Testis (tissue), 5 donors: ENCODE measurements at places on chromosomes 6 and 20.
A peak's percentile ranks its signal among the peaks of the same experiment; 100 is the strongest.

GRCh38 chr6:155245831-155246230 is 18.0 kb upstream of the CLDN20 start:
- H3K36me3 ChIP-seq = no peaks in the 10 kb centered on the region
- no peak for DNase-seq
- H3K27me3 ChIP-seq = no peaks in the 10 kb centered on the region
- H3K4me3 ChIP-seq = no peak overlapping the region
- no peaks in the 10 kb centered on the region for H3K4me1 ChIP-seq

DNA sequence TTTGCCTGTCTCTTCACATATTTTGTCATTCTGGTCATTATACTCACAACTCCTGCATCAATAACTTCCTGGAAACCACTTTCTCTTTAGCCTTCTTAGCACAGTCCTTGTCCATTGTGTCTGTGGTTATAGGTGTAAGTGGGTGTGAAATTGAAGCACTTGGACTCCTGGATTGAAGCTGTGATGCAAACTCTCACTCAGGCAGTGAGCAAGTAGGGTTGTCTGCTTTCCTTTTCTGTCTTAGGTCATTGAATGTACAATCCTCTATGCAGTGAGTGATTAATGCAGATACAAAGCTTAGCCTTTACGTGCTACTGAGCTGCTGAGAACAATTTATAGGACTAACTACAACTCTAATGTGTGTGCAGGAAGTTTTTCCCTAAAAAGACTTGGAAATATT is 54.8 kb downstream of the ADGRB3 start:
- no peaks in the 10 kb centered on the region for H3K36me3 ChIP-seq
- no peaks in the 10 kb centered on the region for H3K4me1 ChIP-seq
- H3K27ac ChIP-seq = no peak overlapping the region

DNA sequence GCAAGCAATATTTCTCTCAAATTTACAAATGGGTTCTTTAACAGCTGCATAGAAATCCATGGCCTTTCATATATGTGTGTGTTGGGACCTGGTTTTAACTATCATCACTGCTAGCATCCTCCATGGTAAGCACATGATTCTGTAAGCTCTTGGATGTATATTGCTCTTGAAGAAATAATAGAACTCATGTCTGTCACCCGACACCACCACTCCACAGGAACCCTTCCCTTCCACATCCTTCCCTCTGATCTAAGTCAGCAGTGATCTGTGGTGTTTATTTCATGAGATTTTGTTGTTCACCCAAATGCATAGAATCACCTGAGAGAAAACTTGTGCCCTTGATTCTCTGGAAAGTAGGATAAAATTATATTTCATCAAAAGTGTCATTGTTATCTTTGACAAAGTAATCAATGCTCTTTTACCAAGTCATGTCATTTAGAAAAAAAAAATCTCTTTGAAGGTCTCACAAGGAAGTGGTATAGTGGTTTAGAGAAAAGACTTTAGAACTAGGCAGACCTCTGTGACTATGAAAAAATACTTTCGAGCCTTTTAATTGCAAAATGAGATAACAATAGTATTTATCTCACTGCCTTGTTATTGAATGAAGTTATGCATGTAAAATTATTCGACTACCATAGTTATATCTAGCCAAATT is 649.8 kb upstream of the SLC35B3 start:
- H3K36me3 ChIP-seq = no peaks in the 10 kb centered on the region
- H3K27ac ChIP-seq = no peak overlapping the region
- H3K4me1 ChIP-seq = no peaks in the 10 kb centered on the region
- no peak for DNase-seq
- no peaks in the 10 kb centered on the region for H3K27me3 ChIP-seq

DNA sequence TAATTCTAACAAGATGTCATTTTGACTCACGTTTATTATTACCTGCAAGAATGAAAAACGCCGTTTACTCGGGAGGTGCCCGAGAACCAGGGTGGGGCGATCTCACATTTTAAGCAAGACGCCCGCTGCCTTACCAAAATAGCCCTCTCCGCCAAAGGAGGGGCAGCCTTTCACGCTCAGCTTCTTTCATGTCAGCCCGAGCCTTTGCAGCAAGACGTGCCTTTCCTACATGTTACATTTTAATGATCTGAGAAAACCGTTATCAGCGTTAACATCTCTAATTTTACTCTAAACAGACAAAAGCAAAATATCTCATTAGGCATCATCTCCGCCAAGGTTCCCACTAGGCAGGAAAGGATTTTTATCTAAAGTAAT is 2.0 kb downstream of the BACH2 start:
- H3K4me3 ChIP-seq = peak overlapping the region; percentile 75
- H3K4me1 ChIP-seq = peaks cover 6% of the 10 kb centered on the region
- H3K27ac ChIP-seq = no peak overlapping the region
- H3K27me3 ChIP-seq = no peaks in the 10 kb centered on the region
- no peaks in the 10 kb centered on the region for H3K36me3 ChIP-seq

GRCh38 chr6:15352845-15353244 is 107.0 kb downstream of the JARID2 start:
- no peaks in the 10 kb centered on the region for H3K27me3 ChIP-seq
- H3K4me3 ChIP-seq = no peak overlapping the region
- peaks cover 12% of the 10 kb centered on the region for H3K4me1 ChIP-seq
- H3K27ac ChIP-seq = no peak overlapping the region
- H3K36me3 ChIP-seq = no peaks in the 10 kb centered on the region

GRCh38 chr6:31739639-31740396 is at the start of gene MSH5:
TSS of gene MSH5 (plus strand) at chr6:31740005. CDS start at chr6:31740467, 462 bp downstream.
- peak; percentile 99 for DNase-seq
- peak within 1 kb of the TSS; percentile 76 for H3K4me3 ChIP-seq
- H3K27me3 ChIP-seq = no peaks in the 10 kb centered on the region
- no peaks in the 10 kb centered on the region for H3K36me3 ChIP-seq
- peak within 1 kb of the TSS; percentile 10 for H3K27ac ChIP-seq
- peaks cover 19% of the 10 kb centered on the region for H3K4me1 ChIP-seq

- H3K27ac ChIP-seq = no peak overlapping the region
- no peaks in the 10 kb centered on the region for H3K27me3 ChIP-seq
- H3K4me1 ChIP-seq = no peaks in the 10 kb centered on the region
- no peak overlapping the region for H3K4me3 ChIP-seq
- DNase-seq = no peak
These were observed 56.7 kb downstream of the GMPR start for GRCh38 chr6:16295060-16295459.

GRCh38 chr6:20873425-20874190 is 339.4 kb downstream of the CDKAL1 start:
- H3K36me3 ChIP-seq = no peaks in the 10 kb centered on the region
- DNase-seq = no peak
- no peaks in the 10 kb centered on the region for H3K4me1 ChIP-seq
- no peak overlapping the region for H3K27ac ChIP-seq

GRCh38 chr20:35263532-35264341 is 14.2 kb downstream of the MMP24OS start:
- no peak overlapping the region for H3K4me3 ChIP-seq
- H3K36me3 ChIP-seq = no peaks in the 10 kb centered on the region
- DNase-seq = no peak
- no peaks in the 10 kb centered on the region for H3K4me1 ChIP-seq
- H3K27me3 ChIP-seq = no peaks in the 10 kb centered on the region

DNA sequence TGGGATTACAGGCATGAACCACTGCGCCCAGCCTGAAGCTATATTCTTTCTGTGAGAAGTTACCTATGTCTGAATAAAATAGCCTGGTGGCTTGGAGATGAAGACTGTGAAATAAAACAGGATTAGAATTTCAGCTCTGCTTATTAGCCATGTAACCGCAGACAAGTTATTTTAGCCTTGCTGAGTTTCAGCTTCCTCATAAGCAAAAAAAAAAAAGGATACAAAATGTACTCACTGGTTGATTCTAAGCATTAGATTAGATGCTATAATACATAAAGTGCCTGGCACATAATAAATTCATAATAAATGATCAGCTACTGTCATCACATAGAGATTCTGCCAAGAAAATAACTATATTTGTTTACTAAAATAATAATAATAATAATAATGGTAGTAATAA is 98.8 kb downstream of the EPB41L2 start:
- H3K27me3 ChIP-seq = no peaks in the 10 kb centered on the region
- peaks cover 6% of the 10 kb centered on the region for H3K4me1 ChIP-seq

- peak overlapping the region; percentile 81 for H3K4me3 ChIP-seq
- peak; percentile 69 for DNase-seq
- H3K36me3 ChIP-seq = no peaks in the 10 kb centered on the region
These were observed 90.7 kb upstream of the ARID1B start for GRCh38 chr6:156686301-156686994.

DNA sequence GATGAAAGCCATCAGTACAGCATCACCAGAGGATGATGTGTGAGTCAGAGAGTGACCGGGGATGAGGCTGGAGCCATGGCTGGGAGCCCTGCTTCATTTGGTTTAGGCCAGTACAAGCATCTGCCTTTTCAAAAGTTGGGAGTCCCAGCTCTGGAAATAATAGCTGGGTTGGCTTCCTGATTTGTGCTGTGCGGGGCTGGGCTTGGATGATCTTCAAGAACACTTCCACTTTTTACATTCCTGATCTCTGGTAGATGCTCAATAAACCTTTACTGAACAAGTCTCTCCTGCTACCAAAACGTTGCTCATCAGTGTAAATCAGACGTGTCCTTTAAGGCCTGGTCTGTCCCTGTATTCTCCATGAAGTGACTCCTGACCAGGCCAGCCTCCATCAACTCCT is 44.1 kb upstream of the ADGRF4 start:
- no peak for DNase-seq
- H3K27me3 ChIP-seq = no peaks in the 10 kb centered on the region
- H3K36me3 ChIP-seq = no peaks in the 10 kb centered on the region
- H3K27ac ChIP-seq = no peak overlapping the region
- no peaks in the 10 kb centered on the region for H3K4me1 ChIP-seq
- no peak overlapping the region for H3K4me3 ChIP-seq

- no peak for DNase-seq
- H3K27ac ChIP-seq = no peak overlapping the region
- H3K4me1 ChIP-seq = peaks cover 12% of the 10 kb centered on the region
- no peaks in the 10 kb centered on the region for H3K36me3 ChIP-seq
- H3K4me3 ChIP-seq = no peak overlapping the region
These were observed 6.0 kb downstream of the STX11 start for GRCh38 chr6:144156338-144156737.

- no peak overlapping the region for H3K27ac ChIP-seq
- no peak overlapping the region for H3K4me3 ChIP-seq
- H3K4me1 ChIP-seq = no peaks in the 10 kb centered on the region
- no peaks in the 10 kb centered on the region for H3K36me3 ChIP-seq
- no peak for DNase-seq
These were observed 28.0 kb downstream of the PTPRK start for GRCh38 chr6:128492386-128492785.

- peak overlapping the region; percentile 43 for H3K4me3 ChIP-seq
- peak overlapping the region; percentile 82 for H3K27ac ChIP-seq
- peaks cover 18% of the 10 kb centered on the region for H3K4me1 ChIP-seq
- peak; percentile 75 for DNase-seq
These were observed 27.8 kb upstream of the SMOC2 start for GRCh38 chr6:168413018-168413720.

DNA sequence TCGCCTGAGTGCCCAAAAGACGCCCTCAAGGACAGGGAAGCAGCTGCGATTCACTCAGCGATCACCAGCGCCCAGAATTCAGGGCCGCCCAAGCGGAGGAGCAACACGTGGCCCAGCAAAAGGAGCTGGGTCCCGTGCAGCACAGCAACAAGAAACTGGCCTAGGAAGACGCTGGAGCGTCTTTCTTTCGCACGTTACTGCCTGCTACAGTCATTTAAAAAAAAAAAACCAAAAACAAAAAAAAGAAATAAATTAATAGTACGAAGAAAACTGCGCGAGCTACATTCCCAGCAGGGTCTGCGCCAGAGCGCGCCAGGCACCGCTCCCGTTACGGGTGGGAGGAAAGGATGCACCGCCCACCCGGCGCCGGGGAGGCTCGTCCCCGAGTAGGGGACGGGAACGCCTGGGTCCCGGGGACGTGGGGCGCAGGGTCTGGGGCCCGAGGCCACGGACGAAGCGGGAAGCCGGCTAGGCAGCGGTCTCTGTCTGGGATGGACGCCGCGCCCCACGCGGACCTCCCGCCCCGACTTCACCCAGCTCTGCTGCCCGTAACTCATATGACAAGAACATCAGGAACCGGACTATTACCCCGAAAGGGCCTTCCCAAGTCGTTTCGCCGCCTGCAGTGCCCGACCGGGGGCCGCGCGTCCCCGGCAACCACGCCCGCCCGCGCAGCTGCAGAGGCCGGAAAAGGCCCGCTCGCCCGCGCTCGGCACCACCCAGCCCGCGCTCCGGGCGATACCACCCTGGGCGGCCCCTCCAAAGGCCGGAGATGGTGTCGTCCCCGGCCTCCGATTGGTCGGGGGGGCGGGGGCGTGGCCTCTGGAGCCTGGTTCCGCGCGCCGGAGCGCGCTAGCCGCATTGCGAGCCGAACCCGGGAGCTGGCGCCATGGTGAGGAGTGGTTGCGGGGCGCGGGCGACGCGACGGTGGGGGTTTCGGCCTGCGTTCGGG is at the start of gene NOP56:
TSS of gene NOP56 (plus strand) at position 861 of the 952 bp plus-strand sequence. CDS start at position 890, 29 bp downstream.
- peaks cover 10% of the 10 kb centered on the region for H3K4me1 ChIP-seq
- peak within 1 kb of the TSS; percentile 71 for H3K4me3 ChIP-seq
- peak within 1 kb of the TSS; percentile 75 for H3K27ac ChIP-seq
- no peaks in the 10 kb centered on the region for H3K36me3 ChIP-seq

GRCh38 chr6:33768644-33769120 is 20.2 kb downstream of the LEMD2 start:
- H3K36me3 ChIP-seq = no peaks in the 10 kb centered on the region
- H3K4me1 ChIP-seq = peaks cover 24% of the 10 kb centered on the region
- no peak overlapping the region for H3K4me3 ChIP-seq
- DNase-seq = peak; percentile 91
- no peaks in the 10 kb centered on the region for H3K27me3 ChIP-seq

GRCh38 chr6:135254471-135254870 is 73.4 kb downstream of the MYB start:
- H3K27me3 ChIP-seq = no peaks in the 10 kb centered on the region
- H3K27ac ChIP-seq = no peak overlapping the region
- no peaks in the 10 kb centered on the region for H3K4me1 ChIP-seq
- no peak for DNase-seq
- no peak overlapping the region for H3K4me3 ChIP-seq

GRCh38 chr6:98498144-98498775 is 336.1 kb upstream of the POU3F2 start:
- H3K4me1 ChIP-seq = no peaks in the 10 kb centered on the region
- H3K27me3 ChIP-seq = no peaks in the 10 kb centered on the region
- no peak for DNase-seq
- no peaks in the 10 kb centered on the region for H3K36me3 ChIP-seq
- H3K4me3 ChIP-seq = no peak overlapping the region

DNA sequence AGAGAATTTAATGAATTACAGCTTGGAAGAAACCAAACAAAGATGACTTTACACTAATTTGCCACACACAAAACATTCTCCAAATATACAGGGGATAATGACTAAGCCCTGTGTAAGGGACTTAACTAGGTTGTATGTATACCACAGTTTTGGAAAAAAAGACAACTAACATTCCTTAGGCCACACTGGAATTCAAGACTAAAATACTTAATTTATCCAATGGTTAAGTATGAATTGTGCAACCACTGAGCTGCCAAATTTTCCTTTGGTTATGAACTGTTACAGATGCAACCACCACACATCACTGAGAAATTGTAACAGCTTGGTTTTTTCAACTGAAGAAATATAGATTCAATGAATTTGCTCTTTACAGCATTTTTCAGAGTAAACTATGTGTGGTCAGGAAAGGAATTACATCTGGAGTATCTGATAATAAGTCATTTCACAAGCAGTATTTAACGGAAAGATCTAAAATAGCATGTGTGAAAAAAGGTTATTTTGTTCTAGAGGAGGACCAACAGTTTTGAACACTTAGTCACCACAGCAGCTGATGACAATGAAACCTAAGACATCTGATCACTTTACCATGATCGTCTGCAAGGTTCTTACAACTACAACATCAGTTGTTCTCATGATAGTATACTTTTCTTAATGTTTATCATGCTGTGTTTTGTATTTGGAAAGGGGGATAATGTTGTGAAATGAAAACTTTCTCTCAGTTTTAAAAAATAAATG is 318.8 kb downstream of the BCKDHB start:
- no peak overlapping the region for H3K27ac ChIP-seq
- H3K27me3 ChIP-seq = no peaks in the 10 kb centered on the region
- no peak overlapping the region for H3K4me3 ChIP-seq
- no peaks in the 10 kb centered on the region for H3K36me3 ChIP-seq
- DNase-seq = no peak
